ENCODE measurements at places on chromosomes 12 and 14.

GRCh38 chr14:92923744-92924103, 774 bp downstream of the CHGA start:
- DNase-seq: peak; percentile 31

- peak; percentile 85 for DNase-seq
Observed at GRCh38 chr14:23071244-23071920, 14.1 kb upstream of the CDH24 start.

DNA sequence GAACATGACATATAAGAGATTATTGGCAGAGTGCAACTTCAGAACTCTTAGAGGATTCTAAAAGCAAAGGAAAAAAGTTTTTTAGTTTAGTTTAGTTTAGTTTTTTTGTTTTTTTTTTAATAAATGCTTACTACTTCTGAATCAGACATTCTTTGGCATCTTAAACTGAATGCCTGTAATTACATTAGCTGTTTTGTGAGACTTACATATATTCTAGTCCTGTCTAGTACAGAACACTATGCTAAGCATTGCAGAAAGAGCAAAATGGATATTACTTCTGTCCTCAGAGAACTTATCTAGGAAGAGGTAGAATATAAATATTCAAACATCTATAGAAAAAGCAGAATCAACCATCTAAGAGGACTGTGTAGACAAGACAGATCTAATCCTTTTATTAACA, 133.2 kb downstream of the RAD51B start:
- no peak for DNase-seq

GRCh38 chr12:5402009-5402935, 29.6 kb upstream of the NTF3 start:
- DNase-seq: no peak

GRCh38 chr14:99596772-99597171, 7.2 kb downstream of the CCDC85C start:
- no peak for DNase-seq

DNA sequence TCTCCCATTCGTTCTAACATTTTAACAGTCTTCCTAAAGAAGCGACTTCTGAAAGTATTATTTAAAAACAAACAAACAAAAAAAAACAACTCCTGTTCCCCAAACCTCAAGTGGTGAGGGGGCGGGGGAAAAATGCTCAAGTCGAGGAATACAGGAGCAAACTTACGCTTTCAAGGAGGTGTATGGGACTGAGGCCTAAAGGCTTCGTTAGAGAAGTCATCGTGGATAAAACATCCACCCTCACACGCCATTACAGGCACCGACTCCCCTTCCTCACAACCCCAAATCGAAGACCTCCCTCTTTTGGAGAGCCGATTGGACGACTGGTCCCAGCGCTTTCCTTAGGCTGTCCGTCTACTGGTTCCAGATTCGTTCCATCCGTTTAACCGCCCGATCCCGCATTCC, 693 bp downstream of the CBX5 start:
- no peak for DNase-seq

GRCh38 chr14:38716926-38717325, 386.1 kb downstream of the SEC23A start:
- no peak for DNase-seq

DNA sequence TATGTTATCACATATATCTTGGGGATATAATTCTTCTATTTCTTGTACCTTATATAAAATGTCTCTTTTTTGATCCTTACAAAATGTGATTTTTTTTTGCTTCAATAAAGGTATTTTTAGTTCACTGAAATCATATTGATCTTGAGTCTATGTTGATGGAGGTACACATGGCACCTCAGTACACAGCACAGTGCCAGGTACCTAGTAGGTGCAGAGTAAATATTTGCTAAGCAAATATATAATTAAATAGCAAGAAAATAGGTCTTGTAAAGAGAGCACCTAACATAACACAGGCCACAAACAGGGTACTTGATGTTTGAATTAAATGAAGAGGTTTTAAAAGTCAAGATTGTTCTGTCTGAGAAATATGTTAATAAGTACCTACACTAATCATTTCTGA, 69.7 kb downstream of the CIT start:
- no peak for DNase-seq

DNA sequence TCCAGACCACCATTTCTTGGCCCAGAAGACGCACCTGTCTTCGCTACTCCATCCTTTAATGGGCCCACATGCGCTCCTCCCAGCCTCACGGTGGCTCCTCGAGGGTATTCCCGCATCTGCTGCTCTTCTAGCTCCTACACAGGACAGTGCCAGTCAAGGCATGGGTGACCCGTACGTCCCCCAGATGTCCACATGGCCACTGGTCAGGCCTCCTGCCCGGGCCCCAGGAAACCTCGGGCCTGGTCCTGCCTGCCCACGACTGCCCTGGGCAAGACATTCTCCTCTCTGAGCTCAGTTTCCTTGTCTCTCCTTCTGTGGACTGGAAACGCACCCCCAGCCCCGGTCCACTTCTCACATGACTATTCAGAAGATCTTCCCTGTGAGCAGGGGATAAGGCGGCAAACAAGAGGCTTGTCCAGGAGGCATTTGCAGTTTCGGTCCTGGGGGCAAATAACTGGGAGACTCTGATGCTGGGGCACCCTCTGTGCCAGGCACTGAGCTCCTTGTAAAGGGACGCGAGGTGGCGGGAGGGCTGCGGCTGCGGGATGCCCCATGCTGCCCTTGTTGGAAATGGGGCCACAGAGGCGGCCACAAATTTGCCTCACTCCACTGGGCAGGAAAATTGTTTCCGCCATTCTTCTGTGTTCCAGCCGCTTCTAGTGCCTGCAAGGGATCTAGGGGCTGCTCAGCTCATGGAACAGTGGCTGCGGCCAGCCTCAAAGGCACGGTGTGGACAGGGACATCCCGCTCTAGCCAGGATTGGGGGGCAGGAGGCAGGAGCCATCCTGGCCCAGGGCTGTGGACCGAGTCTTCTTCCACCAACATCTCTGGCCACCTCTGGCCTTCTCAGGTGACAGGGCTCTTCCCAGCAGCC, 6.8 kb upstream of the BEGAIN start:
- DNase-seq: peak; percentile 5

DNA sequence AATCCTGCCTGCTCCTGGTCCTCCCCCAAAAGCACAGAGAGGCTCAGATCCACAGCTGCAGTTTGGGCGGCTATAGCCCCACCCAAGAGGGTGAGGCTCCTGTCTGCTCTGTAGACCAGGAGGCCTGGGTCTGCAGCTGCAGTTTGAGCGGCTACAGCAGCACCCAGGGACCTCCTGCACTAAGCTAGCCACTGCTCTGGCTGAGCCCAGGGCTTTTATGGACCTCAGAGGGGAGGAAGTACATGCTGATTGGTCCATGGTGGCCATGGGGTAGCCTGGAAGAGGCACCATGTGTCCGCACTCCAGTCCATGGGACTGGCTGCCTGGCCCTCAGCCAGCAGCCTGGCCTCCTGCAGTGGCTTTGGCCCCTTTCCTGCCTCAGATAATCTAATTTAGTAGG, 49.6 kb upstream of the GSC start:
- DNase-seq: no peak

DNA sequence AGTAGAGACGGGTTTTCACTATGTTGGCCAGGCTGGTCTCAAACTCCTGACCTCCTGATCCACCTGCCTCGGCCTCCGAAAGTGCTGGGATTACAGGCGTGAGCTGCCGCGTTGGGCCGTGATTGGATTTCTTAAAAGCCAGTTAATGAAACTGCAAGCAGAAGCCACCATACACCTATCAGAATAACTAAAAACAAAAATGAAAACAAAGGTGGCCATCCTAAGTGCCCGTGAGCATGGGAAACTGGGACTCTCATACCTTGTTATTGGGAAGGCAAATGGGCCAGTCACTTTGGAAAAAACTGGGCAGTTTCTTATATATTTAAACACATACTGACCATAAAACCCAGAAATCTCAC, 7.7 kb upstream of the TCTN1 start:
- DNase-seq: no peak

DNA sequence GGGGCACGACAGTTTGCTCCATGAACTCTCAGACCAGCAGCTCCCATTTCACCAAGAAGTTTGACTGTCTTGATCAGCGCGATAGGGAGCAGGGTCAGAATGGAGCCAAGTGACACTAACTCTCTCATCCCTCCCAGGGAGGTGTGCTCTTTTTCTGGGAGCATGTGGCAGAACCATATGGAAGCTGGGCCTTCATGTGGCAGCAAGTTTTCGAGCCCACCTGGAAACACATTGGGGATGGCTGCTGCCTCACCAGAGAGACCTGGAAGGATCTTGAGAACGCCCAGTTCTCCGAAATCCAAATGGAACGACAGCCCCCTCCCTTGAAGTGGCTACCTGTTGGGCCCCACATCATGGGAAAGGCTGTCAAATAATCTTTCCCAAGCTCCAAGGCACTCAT, 24.0 kb downstream of the ITGA7 start:
- no peak for DNase-seq

DNA sequence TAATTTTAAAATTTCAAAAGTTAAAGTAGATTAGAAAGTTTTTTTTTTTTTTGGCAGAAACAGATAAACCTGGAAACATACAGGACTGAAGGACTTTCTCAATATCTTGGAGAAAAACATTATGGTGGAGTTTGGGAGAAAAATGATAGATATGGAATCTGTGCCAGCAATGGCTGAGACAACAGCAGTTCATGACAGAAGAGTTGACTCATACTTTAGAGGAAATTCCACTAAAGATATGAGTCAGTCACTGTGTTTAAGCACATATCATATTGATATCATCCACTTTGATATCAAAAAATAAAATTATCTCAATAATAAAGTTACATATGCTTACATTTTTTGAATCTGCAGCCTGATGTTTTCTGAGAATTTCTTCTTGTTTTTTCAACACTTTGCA, 193.9 kb upstream of the OR4E1 start:
- DNase-seq: no peak
